ENCODE measurements at places on chromosomes 6 and 20.
A peak's percentile ranks its signal among the peaks of the same experiment; 100 is the strongest.

- no peak for DNase-seq
Observed at GRCh38 chr6:55047451-55048044, 126.8 kb upstream of the HCRTR2 start.

GRCh38 chr20:46695892-46696291 lies 6.6 kb upstream of the TP53RK start:
- no peak for DNase-seq

- no peak for DNase-seq
Observed at GRCh38 chr6:31113861-31114540, 599 bp upstream of the PSORS1C1 start.

- no peak for DNase-seq
Observed at GRCh38 chr6:145886228-145886956, 71.8 kb upstream of the FBXO30 start.

DNA sequence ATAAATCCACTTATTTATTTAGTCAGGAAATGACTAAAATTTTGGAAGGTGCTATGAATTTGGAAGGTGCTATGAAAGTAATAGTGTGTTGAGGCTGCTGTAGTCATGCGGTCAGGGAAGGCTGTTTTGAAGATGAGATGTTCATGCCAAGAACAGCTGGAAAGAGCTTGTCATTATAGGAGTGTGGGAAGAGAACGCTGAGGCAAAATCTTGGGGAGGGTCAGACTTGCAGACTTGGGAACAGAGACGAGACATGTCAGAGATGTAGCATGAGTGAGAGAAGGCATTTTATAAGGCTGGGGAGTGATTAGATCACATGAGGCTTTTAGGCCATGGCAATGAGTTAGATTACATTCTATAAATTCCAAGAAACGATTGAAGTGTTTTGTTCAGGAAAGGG lies 124.0 kb upstream of the B3GAT2 start:
- no peak for DNase-seq

DNA sequence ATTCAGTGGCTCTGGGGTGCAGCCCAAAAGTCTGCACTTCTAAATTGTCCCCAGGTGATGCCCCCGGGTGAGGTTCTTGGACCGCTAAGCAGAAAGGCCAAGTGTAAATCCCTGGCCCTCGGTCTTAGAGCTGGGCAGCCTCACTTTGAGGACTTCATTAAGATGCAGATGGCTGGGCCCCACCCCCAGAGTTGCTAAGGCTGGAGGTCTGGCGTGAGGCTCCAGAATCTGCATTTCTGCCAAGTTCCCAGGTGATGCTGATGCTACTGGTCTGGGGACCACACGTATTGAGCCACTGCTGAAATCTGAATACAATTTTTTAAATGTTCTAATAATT lies 735 bp upstream of the SLC23A2 start:
- no peak for DNase-seq

GRCh38 chr20:57291003-57291402 lies 24.6 kb upstream of the BMP7 start:
- no peak for DNase-seq

DNA sequence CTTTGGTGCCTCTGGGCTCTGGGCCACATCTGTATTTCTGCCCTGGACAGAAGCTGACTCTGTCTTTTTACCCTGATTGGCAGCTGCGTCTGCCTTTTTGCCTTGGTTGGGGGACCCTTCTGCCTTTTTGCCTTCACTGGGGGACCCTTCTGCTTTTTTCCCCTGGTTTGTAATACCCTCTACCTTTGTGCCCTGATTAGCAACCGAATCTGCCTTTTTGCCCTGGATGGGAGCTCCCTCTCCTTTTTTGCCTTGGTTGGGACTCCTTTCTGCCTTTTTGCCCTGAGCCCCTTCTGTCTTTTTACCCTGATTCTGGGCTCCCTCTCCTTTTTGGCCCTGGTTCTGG lies 23.4 kb downstream of the RRBP1 start:
- no peak for DNase-seq

DNA sequence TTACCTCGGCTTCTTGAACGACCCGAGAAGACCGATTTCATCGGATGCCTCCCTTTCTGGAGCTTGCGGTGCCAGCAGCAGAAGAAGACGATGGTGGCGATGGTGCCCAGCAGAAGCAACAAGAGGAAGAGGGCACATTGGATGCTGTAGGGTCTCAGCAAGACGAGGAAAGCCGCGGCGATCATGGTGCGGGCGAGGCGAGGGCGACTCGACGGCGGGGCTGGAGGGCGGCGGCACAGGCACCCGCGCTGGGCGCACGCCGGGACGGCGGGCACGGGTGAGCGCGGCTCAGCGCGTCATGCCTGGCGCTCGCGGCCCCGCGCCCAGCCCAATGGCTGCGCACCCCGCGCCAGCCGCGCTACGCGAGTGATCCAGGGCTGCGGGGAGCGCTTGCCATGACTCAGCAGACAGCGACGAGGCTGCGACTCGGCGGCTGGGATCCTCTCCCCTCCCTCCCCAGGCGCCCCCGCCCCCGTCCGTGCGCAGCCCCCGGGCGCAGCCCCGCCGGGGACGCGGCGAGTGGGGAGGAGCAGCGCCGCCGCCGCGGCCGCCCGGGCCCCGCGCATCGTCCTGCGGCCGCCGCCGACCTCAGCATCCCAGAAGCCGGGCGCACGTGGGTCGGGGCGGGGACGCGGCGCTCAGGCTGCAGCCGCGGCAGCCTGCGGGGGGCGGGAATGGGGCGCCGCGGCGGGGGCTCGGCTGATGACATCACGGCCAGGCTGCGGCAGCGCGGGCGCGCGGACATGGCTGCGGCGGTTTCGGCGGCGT lies at the start of gene BEND6:
Gene BEND6 (plus strand): TSS at position 705 of the 768 bp plus-strand sequence. CDS start 26,704 bp downstream, outside the sequence.
- peak; percentile 41 for DNase-seq

DNA sequence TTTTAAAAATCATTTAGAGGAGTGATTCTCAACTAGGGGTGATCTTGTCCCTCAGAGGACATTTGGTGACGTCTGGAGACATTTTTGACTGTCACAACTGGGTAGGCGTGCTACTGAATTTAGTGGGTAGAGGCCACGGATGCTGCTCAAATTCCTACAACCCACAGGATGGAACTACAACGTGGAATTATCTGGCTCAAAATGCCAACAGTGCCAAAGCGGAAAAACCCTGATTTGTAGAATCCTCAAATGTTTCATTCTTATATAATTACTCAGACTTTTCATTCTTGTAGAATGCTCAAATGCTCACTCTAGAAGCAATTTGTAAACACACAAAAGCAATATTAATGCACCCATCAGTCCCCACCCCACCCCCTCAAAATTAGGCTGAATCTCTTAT lies 229.8 kb downstream of the ZMYND8 start:
- no peak for DNase-seq

DNA sequence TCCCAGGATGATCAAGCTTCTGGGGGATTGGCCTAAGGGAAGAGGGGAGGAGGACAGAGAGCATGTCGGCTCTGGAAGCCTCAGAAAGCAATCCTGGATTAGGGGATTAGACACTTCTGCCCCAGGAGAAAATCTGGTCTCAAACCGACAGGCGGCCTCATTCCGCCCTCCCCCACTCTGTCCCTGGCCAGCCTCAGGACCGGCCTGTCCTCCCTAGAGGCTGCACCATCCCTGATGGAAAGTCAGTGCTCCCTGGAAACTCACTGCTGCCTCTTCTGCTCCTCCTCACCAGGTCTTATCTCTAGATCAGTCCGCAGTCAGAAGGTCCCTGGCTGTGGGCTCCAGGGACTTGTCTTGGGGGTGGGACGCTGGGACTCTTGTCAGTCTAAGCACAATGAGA lies 905 bp upstream of the SLC12A5 start:
- no peak for DNase-seq

DNA sequence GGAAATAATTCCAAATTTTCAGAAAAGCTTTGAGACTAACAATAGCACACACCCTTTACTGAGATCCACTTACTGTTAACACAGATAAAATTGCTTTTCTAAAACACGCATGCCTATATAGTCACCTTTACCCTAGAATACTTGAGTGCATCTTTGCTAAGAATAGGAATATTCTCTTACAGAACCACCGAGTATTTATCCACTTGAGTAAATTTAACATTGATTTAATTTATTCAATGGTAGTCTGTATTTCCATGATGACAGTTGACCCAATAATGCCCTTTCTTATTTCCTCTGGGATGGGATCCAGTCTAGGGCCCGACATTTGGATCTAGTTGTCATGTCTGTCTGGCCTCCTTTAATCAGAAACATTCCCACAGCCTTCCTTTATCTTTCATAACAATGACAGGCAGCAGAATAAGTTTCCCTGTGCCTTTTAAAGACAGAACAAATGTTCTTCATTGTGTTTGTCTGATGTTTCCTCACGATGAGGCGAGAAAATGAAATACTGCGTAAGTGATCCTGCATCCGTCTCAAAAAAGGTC lies 56.6 kb upstream of the ERVFRD-1 start:
- DNase-seq = no peak

DNA sequence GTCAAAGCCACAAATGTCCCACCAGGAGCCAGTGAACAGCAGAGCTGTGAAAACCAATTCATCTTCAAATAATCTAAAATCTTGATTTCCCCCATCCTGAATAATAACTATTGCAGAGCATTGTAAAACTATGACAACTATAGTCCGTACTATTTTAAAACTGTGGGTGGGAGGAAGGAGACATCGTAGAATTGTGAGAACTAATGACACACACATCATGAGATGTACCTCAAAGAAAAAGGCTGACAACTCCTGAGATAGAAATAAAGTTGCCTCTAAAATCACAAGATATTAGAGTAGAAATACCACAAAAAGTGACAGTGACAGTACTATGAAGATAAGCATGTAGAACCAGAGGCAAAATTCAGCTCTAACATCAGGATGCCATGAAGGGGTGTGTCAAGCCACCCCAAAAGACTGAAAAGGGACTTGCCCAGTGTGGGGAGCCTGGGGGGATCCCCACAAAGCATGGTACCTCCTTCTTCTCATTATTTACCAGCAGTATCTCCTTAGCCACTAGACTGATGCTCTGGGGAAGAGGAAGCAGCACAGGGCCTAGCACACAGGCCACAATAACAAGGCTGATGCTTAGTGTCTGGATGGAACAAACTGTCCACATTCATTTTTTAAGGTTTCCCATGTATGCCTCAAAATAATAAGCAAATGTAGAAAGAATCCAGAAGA lies 13.4 kb downstream of the NAPB start:
- no peak for DNase-seq

DNA sequence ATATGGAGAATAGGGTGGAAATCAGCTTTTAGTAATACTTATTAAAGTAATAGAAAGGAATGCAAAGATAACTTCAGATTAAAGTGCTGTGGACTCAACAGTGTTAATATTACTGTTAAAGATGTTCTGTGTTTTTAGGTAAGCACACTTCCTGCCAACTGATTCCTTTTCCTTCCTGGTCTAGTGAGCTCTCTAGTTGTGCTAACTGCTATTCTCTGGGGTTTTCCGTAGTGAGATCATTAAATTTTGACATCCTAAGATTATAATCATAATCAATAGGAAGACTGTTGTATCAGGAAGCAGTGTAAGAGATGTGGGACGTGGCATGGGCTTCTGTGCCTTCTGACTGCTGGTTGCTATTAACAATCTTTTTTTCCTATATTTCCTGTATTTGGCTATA lies 1.2 kb upstream of the TMEM217 start:
- DNase-seq = peak; percentile 39

- DNase-seq = no peak
Observed at GRCh38 chr6:148134592-148134991, 208.0 kb upstream of the SASH1 start.

DNA sequence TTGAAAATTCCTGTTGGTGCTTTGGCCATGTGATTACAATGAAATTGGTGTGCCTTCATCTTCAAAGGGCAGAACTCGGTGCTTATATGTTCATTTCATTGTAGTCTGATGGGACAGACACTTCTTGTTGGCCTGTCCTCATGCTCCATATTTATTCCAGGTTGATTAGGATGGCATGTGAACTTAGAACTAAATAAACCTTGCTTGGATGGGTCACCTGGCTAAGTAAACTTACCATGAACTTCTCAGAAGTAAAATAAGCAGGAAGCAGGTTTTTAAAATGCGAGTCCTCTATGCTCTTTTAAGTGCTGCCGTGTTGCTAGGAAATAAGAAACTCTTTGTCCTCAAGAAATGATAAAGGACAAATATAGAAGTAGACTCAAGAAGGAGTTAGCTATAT lies 26.7 kb downstream of the ZDHHC14 start:
- no peak for DNase-seq

GRCh38 chr6:113481458-113481857 lies 375.7 kb upstream of the MARCKS start:
- no peak for DNase-seq
